ENCODE measurements at places on chromosomes 2 and 18.

DNA sequence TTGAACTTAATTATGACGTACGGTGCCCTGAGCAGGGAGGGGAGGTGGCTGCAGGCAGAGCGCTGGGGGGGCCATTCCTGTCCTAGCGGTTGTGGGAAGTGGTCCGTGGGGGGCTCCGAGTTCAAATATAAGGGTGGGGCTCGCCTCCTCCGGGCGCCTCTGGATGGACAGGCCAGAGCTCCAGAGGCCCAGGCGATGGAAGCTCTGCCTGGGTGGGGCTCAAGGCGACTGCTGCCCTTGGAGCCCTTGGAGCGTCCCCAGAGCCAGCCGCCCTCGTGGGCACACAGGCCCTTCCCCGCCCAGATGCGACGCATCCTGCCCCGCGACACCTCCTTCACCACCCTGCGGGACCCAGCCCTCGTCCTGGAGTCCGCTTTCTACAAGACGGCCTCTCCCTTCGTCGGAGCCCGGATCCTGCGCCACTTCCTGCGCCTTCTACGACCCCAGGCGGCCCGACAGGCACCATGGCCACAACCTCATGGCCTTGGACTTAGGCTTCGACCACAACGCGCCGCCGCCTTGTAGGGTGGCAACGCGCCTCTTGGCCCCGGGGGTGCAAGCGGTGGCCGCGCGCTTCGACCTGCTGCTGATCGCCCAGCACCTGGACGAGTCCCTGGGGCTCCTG is 10.5 kb downstream of the AQP12B start:
- DNase-seq = no peak

DNA sequence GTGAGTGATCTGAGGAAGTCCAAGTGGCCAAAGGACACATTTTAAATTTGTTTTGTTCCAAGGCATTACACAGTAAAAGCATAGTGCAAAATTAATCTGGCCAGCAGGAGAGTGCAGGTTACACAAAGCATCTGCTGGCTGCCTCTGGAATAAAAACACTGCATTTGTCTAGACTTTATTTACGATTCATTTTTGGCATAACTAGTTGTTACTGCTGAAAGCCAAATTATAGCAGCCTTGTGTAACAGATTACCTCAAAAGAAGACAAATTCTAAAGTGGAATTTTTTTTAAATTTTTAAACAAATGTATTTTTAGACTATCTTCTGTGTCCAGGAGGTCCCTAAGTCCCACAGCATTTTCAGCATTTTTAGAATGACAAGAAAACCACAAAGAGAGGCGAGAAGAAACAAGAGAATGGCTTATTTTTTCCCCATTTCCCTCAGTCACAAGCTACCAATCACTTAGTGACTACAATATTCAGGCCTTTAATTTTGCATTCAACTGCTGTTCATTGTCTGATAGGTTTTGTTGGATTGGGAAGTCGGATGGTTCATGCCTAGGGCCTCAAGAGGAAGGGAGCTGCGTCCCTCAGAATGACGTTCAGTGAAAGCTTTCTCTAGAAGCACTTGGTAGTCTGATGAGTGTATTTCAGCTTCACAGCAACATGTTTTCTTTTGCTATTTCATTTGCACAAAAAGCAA is 46.0 kb downstream of the TMEFF2 start:
- no peak for DNase-seq

GRCh38 chr2:65654496-65654895 is 222.1 kb upstream of the SPRED2 start:
- DNase-seq = no peak

DNA sequence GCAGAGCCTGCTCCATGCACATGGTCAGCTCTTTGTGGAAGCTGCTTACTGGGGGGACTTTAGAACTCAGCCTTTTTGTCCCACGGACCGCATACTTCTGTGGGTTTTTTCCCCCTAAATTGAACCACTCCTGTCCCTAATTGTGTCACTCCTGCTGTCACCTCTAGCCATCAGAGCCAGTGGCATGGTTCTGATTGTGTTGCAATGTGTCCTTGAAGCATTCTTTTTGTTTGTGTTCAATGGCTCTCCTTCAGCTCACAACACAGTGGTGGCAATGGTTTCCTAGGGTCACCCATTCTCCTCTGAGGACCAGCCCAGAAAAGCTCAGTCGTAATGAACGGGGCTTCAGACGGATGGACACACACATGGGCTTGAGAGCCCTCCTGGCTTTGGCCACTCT is 35.4 kb downstream of the CDCA7 start:
- no peak for DNase-seq

- no peak for DNase-seq
These were observed 20.4 kb upstream of the SP3 start for GRCh38 chr2:173985605-173985992.

DNA sequence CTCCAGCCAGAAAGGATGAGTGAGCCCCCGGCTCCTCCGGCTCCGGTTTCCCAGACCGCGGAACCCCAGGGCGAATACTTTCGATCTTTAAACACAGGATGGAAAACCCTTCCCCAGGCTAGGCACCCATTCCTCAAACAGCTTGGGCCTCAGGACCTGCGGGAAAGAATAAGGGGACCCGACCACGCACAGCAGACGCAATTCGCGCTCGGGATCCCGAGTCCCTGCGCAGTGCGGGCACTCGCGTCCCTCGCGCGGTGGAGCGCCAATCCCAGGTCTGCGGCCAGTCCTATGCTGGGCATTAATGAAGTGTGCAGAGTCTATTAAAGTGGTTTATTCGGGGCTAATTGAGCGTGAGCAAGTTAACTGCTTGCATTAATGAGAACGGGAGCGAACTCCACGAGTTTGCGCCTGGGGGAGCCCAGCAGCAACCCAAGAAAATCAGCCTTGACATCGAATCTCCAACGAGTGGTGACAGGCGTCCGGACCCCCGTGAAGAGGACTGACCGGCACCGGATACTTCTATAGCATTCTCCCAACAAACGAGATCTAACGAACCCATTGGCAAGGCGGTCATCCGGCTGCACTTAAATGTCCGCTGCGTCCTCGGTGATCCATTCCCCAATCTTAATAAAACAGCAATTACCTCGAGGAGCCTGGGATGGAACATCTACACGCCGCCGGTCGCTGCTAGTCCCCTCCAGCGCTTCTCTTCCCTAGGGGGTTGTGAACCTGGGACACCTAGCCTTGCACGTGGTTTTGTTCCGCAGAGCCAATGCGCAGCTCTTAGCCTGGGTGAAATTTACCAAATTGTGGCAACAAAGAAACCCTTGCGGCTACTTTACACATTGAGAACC is 1.6 kb downstream of the OSR1 start:
- DNase-seq = no peak

DNA sequence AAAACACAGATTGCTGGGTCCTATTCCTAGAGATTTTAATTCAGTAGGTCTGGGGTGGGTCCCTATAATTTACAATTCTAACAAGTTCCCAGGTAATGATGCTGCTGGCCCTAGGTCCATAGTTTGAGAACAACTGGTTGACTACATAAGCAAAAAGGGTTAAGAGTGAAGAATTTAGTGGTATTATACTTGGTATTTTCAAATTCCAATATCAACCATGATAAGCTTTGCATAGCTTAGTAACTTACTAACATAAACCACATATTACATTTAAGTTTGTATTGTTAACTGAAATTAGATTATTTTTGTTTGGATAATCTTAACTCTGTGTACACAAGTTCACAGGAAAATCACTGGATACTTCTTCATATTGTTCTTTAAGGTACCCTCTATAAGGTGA is 862.9 kb upstream of the ACVR2A start:
- no peak for DNase-seq

- DNase-seq = no peak
These were observed 456 bp downstream of the DOK1 start for GRCh38 chr2:74554820-74555531.

DNA sequence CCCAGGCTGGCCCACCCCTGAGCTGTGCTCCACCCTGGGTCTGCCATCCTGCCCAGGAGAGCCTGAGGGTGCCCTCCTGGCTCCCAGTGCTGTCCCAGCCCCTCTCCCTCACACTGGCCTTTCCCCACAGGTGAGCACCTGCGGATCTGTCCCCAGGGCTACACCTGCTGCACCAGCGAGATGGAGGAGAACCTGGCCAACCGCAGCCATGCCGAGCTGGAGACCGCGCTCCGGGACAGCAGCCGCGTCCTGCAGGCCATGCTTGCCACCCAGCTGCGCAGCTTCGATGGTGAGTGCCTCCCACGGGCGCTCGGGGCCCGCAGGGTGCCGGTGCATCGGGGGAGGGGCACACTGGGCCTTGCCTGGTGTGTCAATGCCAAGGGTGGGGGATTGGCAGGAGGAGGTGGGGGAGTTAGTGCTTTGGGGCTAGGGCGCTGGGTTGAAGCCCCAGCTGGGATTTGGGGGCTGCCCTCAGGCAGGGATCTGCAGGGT is 23.5 kb downstream of the GPC1 start:
- DNase-seq = no peak

DNA sequence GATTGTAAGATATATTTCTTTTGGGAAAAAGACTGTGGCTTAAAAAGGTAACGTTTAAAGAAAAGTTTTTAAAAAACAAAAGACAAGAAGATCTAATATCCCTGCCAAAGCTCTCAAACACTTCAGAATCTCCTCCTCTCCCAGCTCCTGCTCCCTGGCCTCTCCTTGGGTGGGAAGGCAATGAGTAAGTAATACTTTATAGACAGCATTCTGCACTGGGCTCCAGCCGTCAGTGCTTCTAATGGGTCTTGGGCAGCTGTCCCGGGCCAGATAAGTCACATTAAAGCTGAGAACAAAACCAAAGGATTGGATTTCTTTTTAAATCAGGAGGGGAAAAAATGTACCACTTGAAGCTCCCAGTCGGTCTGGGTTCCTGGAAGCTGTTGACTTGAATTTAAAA is 133.7 kb downstream of the ALPK2 start:
- DNase-seq = no peak

Measured in cerebellar nuclear complex (tissue), 1 donor.